Fibroblast of upper back skin (primary cell): ENCODE measurements at places on chromosomes 12 and 14.
A peak's percentile ranks its signal among the peaks of the same experiment; 100 is the strongest.

GRCh38 chr12:29376118-29376517 lies 4.9 kb downstream of the ERGIC2 start:
- no peak for DNase-seq

DNA sequence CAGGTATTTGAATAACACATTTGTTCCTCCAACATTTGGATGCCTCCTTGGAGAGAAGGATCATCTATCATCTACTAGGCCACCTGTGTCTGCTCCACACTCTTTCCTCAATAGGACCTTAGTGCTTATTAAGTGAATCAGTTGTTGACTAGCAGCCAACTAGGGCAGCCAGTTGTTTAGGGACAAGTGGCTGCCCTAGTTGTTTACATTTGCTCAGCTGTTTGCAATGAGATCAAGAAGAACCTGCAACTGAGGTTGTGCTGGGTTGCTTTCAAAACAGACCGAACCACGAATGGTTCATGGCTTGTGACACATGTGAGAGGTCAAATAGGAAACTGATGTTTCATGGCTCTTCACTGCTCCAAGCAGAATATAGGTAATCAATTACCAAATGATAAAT lies 53.8 kb downstream of the TMCC3 start:
- DNase-seq: no peak

- DNase-seq: peak; percentile 66
These were observed 114.8 kb upstream of the RFLNA start for GRCh38 chr12:124179936-124180607.

DNA sequence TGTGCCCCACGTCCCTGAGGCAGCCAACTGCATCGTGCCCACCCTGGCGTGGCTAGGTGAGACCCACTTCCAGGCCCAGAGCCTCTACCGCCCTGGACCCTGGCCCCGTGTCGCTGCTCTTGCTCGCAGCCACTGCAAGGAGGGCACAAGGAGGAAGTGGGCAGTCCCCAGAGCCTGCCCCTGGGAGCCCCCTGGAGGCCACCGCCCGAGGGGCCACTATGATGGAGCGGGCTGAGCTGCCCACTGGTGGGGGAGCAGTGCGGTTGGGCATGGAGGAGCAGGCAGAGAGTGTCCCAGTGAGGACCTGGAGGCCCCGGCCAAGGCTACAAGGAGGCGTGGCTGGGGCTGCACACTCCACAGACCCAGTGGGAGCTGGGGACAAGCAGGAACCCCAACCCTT lies 323.6 kb downstream of the PCNX1 start:
- no peak for DNase-seq

- no peak for DNase-seq
These were observed 159.9 kb upstream of the TMTC1 start for GRCh38 chr12:29943683-29944082.

- no peak for DNase-seq
These were observed 83.6 kb upstream of the HECTD1 start for GRCh38 chr14:31291210-31291609.

DNA sequence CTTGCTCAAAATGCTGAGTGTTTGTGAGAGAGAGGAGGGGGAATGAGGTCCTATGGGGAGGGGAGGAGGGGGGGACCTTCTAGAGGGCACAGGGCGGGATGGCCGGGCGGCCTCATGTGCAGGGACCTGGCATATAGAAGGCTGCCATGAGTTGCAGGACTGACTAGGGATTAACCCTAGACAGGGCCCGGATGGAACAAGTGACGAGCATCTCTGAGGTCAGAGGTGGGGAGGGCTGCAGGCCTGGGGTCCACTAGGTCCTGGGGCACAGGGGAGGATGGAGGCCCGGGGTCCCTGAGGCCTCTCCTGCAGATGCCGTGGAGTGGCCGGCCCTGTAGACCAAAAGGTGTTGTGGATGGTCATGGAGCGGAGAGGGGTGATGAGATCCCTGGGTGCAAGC lies 104.0 kb upstream of the EIF5 start:
- no peak for DNase-seq

DNA sequence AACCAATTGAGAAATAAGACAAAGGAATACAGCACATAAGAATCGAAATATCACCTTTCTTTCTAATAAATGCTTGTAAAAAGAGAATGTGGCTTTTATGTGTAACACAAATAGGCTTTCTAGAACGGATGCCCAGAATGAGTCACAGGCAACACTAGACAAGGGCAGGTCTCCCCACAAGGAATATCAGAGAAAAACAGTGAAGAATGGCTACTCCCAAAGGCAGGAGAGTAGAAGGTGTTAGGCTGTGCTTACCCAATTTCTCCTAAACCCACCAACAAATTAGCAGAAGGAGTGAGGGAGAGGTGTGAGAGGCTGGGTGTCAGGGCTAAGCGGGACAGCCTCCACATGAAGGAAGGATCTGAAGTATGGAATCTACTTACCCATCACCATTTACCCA lies 55.2 kb downstream of the GALNT4 start:
- DNase-seq: peak; percentile 34

- peak; percentile 15 for DNase-seq
These were observed 57.8 kb downstream of the LRP6 start for GRCh38 chr12:12209043-12209442.

DNA sequence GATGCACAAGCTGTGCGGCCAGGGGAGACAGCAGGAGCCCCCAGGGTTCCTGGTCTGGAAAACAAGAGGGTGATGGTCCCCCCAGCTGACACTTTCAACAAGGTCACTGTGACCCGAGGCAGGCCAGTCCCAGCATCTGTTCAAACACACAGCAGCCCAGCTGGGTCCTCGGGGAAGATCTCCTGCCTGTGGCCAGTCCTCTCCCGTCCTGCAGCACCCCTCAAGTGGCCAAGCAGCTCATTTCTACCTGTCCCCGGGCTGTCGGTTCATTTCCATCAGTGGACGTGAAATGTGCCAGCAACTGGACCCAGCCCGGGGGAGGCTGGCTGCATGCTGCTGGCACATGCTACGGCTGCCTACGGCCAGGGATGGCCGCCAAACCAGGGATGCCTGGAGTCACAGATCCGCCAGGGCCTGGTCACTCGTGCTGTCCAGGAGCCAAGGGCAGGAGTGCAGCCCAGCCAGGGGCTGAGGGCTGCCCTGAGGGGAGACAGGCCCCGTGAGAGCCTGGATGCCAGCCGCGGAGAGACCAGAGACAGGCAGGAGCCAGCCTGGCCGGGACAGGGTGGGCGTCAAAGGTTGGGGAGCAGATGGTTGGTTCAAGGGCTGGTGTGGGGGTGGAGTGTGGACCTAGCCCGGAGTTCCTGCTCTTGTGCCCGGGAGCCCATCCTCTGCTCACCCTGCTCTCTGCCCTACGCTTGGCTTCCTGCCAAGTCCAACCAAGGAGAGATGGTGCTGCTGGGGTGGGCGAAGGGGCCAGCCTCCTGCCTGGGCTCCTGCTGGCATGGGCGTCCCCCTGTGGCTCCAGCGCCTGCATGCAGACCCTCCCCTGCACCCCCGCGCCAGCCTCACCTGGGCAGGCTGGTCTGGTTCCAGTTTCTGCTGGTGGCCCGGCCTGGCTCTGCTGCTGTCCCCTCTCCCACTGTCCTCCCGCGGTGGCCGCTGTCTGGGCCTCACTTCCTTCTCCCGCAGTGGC lies 143.8 kb downstream of the ADGRD1 start:
- DNase-seq: no peak

- peak; percentile 44 for DNase-seq
These were observed 211.5 kb downstream of the PRKD1 start for GRCh38 chr14:29716150-29716549.

- DNase-seq: no peak
These were observed 22.2 kb downstream of the ST8SIA1 start for GRCh38 chr12:22312336-22312735.

GRCh38 chr12:124412646-124413015 lies 117.7 kb downstream of the RFLNA start:
- no peak for DNase-seq

DNA sequence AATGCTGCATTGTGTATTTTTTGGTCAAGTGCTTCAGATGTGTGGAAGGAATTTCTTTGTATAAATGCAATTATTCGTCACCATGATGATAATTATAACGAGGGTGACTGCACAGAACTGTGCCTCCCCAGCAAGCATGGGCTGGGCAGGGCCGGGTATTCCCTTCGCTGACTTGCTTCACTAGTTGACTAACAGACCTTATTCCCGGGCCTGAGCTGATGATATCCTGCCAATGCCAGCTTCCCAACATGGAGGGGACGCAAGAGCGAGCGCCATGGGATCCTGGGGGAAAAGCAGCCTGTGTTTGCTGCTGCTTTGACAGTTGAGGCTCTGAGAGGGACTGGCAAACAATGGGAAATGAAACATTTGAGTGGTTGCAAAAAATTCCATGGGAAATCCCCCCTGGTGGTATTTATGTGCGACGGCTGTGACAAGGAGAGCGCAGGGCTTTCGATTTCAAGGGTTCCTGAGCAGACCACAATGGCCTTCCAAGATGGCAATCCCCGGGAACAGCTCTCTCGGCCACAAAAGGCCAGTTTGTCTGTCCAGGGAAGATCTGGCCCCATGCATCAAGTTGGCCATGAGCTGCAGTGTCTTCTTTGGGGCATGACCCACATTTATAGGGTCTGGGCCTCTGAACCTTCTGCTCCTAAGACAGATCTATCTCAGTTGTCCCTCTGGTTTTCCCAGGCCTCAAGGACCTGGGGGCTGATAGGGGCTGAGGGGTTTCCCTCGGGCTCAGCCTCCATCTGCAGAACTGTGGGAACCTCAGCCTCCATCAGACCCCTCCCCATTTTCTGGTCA lies 21.9 kb upstream of the MAP1LC3B2 start:
- no peak for DNase-seq

- no peak for DNase-seq
These were observed 3.9 kb downstream of the RNASE11 start for GRCh38 chr14:20583908-20584307.

GRCh38 chr14:97379091-97379531 lies 581.9 kb downstream of the VRK1 start:
- no peak for DNase-seq

DNA sequence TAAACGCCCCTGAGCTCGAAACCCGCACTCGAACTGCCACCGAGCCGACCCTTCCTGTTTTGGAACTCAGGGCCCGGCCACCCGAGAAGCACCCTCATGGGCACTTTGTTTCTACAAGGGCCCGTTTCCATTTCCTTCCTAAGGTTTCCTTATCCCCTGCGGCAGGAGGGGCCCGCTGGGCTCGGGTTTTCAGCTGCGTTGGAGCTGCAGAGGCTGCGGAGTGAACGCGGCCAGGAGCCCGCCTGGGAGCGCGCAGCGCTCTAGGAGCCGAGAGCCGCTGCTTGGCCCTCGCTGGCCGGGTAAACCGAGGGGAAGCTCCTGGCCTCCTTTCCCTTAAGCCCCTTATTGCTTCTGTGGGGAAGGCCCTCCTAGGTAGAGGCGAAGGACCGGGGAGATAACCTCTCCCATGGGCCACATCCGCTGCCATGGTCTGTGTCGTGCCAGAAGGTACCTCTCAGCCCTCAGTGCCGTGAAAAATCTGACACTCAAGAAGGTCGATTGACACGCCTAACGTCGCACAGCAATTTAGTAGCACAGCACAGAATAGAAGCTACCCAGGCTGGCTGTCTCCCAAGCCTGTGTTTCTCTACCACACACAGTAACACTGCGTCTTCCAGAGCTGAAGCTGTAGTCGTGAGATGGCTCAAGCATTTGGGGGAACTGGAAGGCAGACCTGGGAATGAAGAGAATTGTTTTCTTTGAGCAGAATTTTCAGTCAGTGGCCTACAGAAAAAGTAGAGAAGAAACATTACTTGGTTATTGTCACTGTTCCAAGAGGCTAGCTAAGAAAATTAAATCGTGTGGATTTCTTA lies 12.9 kb upstream of the CALM1 start:
- peak; percentile 37 for DNase-seq

GRCh38 chr12:47473091-47473490 lies 232.7 kb downstream of the RPAP3 start:
- DNase-seq: no peak

DNA sequence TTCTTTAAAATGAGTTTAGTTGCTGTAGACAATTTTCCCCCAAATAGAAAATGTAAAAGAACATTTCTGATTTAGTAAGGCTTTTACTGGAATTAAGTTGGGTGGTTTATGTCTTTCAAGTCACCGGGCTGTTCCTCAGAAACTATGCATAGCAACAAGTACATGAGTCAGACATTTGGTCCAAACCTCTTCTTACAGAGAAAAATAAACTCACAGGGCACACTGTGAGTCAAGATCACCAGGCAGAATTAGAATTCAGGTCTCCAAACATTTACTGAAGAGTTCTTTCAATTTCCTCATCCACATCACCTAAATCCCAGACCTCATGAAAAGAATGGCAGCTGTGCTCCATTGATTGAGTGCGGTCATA lies 476.1 kb upstream of the SOX5 start:
- DNase-seq: no peak

DNA sequence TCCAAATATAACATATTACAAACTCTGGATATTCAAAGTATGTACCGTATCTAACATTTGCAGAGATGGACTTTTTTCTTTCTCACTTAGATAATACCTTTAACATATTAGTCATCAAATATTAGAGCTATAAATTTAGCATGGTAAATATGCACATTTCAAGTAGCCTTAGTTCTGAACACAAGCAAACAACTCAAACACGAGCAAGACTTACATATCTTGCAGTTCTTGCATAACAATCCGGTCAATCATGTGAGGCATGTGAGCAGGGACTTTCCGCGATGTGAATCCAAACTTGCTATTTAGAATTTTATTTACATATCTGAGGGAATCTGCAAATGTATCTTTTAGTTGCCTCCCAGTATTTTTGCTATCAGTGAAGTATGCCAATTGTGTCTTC lies 22.1 kb upstream of the SYCP3 start:
- DNase-seq: no peak

- DNase-seq: peak; percentile 92
These were observed at the start of gene BCAT1 for GRCh38 chr12:24948757-24949722. BCAT1 (minus strand) TSS chr12:24949101; CDS start chr12:24948932, 169 bp downstream.

- no peak for DNase-seq
These were observed 1428.3 kb downstream of the AACS start for GRCh38 chr12:126493366-126494108.

- no peak for DNase-seq
These were observed 110.0 kb downstream of the ARF6 start for GRCh38 chr14:50002926-50003212.

- DNase-seq: peak; percentile 35
These were observed 98.8 kb upstream of the FRMD6 start for GRCh38 chr14:51552768-51553404.

DNA sequence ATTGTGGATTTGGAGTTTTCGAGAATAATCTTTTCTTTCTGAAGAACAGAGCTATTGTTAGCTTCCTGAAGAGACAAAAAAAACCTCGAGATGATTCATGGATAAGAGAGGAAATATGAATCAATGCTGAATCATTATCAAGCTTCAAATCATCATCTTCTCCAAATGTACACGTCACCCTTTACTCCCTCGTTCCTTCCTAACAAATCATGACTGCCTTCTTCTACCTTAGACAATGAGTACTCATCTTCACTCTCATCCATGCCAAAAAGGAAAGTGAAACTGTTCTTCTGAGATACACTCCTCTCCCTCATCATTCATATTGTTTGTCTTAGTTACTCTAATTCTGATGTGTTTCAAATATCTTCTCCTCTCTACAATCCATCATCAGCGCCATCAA lies 1115.8 kb upstream of the ATXN7L3B start:
- DNase-seq: peak; percentile 55

DNA sequence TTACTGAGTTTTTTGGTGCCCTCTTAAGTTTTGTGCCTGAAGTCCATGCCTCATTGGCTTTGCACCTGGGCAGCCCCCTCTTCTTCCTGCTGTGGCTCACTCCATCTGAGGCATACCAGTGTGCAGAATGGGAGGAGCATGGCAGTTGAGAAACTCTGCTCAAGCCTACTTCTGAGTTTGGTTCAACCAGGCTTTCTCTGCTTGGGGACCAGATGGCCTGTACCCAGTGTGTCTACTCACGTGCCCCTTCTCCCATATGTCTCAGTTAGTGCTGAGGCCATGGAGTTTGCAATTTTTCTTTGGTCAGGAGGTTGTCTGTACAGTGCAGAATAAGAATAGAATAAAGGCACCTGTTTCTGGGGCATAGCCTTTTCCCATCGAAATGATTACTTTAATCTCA lies 383.3 kb upstream of the DDHD1 start:
- no peak for DNase-seq
